ENCODE measurements at places on chromosomes 4 and X.

DNA sequence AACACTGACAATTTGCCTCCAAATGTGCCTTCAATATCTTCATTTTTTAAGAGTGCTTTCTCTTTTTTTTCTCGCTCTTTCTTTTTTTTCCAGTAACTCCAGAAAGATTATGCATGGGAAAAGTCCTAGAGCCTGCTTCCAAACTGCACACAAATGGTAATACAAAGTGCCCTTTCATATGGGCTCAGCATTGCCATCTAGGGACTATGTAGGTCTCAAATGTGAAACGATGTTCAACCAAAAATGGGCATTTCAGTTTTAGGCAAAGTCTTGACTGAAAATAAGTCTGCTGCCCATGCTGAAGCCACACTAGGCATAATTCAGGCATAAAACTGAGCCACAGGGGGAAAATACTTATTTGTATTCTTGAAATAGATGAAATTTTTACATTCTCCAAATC, 65.6 kb downstream of the SYNPO2 start:
- no peak for DNase-seq

DNA sequence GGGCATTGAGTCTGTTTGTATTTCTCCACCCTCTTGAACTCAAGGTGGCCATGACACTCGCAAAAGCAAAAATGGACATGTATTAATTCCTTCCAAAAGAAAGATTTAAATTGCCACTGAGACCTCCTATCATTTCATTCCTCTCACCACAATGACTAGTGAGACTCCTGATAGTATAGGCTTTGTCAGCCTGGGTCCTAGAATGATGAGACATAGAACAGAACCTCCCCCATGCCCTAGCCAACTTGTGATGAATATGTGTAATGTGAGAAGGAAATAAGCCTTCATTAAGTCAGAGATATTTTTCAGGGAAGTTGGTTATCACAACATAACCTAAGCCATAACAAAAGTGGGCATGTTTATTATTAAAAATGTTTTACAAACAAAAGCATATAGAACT, 62.5 kb downstream of the ASB9 start:
- DNase-seq, result no peak

- no peak for DNase-seq
Measured at GRCh38 chr4:152106781-152107321, 346.0 kb upstream of the GATB start.

DNA sequence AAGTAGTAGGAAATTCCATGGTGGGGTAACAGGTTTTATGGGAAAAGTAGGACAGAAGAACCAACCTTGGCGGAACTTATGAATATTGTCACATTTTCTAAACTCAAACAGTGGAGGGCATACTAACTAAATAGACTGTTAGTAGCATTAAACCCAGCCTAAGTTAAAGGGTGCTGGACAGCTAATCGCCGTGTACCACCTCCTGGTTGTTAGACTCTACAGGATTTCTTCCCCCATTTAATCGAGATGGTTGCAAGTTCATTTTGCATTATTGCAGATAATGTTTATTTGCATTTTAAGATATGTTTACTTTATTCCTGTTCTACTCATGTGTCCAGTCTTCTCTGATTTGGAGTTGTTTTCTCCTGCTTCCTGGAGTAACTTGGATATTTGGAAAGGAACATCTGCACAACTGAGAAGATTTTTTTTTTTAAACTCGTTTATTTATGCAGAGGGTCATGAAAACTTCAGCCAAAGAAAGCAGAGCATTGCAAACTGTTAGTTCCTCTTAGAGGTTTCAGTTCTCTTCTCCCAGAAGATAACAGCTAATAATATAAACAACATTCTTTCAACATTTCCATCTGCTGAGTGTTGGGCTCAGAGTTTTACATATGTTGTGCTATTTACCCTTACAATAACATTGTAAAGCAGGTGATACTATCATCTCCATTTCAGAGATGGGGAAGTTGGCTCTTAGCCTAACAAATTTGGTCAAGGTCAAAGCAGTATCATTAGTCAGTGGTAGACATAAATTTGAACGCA, 51.5 kb upstream of the TBC1D9 start:
- DNase-seq, result no peak

DNA sequence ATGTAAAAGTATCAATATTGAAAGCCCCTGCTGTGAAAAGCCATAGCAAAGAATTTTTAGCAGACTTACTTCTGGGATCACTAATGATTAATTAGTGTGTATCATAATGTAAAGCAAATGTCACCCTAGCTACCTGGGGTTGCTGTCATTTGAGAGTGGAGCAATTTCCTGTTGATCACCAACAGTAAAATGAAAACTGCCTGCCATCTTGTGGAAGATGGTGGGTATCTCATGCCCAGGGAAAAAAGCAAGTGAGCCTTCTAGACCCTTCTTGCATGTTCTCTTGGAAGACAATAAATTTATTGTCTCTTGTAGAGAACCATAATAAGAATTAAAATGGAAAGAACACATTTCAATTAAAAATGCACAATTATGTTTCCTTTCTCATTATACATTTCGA, 360.2 kb downstream of the ZIC3 start:
- no peak for DNase-seq

DNA sequence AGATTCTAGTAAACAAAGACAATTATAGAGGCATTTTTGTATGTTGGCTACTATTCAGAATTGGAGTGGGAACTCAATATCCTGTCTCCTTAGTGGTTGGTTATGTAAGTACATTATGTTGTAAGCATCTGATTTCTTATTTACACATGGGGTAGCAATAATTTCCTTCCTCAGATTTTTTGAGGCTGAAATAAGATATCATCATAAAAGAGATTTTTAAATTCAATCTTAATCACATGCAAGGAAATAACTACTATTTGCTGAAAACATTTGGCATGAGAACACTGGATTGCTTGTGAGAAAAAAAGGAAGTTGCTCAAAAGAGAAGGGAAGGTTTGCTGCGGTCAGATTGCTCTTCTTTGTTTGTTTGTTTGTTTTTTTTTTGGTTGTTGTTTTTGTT, 437.7 kb upstream of the HS3ST1 start:
- no peak for DNase-seq

GRCh38 chrX:80576806-80577533, 156.7 kb downstream of the TENT5D start:
- DNase-seq, result no peak

DNA sequence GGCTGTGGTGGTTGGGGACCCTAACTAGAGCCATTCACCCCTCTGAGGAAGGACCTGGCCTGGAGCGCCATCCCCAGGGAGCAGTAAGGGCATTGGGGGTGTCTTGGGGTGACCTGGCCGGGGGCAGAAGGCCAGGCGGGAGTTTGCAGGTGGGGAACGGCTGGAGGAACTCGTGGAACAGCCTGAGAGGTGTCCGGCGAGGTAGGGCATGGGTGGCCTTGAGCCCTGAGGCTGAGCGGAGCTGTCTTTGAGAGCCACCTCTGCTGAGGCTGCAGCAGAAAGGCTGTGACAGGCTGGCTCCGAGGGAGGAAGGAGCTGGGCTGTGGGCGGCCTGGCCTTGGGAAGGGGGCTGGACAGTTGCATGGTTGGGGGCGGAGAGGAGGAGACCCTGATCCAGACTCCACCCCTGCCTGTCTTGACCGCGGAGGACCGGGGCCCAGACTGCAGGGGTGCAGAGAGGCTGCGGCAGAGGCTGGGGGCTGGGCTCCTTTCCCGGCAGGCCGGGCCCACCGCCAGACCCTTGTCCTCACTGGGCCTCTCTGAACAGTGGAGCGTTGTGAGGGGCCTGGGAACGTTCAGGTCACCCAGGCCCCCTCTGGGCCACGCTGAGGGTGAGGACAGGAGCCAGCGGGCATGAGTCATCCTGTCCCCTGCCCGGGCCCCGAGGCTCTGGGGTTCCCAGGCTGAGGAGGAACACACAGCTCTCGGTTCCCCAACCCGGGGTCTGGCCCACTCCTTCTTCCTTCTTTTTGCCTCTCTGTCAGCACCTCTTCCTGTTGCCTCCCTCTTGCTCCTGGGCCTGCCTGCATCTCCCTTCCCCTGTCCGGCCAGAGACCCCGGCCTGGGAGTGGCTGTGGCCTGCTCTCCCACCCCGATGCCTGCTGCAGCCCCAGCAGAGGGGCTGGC, 8.1 kb downstream of the SH3BP2 start:
- no peak for DNase-seq

DNA sequence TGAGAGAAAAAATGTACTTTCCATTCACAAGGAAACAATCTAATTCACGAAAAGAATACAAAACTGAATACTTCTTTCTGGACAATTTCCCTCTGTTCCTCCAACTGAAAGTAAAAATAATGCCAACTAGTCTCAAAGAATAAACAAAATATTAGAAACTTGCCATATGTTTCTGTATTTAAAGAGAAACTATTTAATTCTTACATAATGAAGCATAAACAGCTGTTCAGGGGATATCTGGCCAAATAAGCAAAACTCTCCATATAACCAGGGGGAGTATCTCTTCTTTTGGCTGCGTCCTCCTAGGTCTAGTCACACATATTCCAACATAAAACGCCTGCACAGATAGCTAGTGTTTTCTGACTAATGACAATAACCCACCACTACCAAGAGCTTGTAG, 805 bp downstream of the GATB start:
- DNase-seq, result no peak

GRCh38 chrX:25005382-25006185, 10.2 kb downstream of the ARX start:
- DNase-seq, result no peak

DNA sequence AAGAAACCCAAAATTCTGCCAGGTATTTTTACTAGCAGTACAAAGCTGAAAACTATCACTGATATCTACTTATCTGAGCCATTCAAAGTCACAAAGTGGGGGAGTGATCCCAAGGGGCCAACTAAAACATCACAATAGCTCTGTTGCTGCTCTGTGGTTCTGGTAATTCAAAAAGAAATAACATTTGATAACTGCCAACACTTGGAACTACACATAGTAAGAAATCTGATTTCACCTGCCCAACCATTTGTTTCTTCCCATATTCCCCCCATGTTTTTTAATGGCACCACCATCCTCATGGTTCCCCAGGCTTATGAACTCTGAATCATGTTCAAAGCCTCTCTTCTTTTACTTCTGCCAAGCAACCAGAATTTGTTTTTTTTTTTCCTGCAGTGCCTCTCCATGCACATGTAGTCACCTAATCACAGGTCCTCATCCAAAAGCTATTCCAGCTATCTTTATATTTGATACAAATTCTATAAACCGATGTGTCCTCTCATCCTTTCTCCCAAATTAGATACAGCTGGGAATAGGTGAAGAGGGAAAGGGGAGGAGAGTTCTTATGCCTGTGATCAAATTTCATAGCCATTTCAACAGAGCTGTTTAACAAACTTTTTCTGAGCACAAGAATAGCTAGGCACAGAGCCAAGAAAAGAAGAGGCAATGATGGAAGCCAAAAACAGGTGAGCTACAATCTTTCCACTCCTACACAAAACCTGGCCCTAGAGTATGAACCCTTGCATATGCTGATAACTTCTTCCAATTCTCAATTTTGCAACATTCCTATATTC, 7.7 kb downstream of the AMMECR1 start:
- DNase-seq, result no peak

- DNase-seq, result no peak
Measured at GRCh38 chr4:139816856-139817255, 151.2 kb downstream of the MGST2 start.

DNA sequence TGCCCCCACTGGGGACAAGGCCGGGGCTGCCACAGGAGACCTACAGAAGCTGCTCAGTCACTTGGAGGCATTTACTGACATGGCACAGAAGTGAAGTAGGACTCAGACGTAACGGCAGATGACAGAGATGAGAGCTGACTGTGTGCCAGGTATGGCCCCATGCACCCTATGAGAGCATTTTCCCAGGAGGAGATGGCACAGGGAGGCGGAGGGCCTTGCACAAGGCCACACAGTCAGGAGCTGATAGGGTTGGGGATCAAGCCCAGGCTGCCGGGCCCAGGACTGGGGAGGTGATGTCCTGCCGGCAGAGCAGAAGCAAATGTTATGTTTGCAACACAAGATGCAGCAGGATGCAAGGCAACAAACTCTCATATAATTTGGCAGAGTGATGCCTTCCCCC, 34.1 kb downstream of the NAT8L start:
- no peak for DNase-seq

DNA sequence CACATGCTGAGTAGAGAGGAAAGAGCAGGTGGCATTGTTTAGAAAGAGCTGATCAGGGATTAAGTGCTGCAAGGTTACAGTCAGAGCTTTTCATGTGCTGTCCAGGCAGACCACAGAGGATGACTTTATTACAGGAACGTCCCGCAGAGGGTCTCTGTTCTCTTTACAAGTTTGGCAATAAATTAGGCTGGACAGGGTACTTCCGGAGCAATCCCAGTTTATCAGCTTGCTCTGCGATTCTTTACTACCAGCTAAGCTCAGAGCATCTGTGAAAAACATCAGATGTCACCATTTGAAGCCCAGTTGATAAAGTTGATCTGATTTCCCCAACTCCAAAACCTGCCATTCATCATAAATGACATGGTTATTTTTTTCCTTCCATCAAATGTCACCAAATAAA, 633.1 kb downstream of the NLGN4X start:
- DNase-seq, result no peak

GRCh38 chrX:65596270-65597034, 61.9 kb upstream of the LAS1L start:
- no peak for DNase-seq

- DNase-seq, result no peak
Measured at GRCh38 chrX:105210258-105210657, 10.2 kb downstream of the TEX13A start.

DNA sequence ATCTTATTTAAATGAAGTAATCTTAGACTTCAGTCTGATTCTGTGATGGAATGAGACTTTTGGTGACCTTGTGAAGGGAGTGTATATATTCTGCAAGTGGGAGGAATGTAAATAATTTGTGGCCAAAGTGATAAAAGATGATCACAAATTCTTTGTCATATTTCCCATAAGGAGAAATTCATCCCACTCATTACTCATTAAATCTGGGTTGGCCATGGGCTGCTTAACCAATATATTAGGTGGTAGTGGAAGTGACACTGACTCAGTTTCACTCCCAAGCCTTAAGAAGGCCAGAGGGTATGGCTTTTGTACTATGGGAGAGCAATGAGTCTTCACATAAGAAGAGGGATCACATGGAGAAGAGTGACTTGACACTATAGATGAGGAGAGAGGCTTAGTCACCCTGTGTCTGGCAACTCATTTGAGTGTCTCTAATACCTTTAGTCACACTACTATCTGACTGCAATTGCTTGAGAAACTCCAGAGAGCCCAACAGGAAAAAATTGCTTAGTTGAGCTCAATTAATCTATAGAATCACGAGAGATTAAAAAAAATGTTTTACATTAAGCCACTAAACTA, 408.2 kb upstream of the PITX2 start:
- DNase-seq, result peak; percentile 26

GRCh38 chr4:158130204-158130603, 42.6 kb downstream of the GASK1B start:
- DNase-seq, result no peak

DNA sequence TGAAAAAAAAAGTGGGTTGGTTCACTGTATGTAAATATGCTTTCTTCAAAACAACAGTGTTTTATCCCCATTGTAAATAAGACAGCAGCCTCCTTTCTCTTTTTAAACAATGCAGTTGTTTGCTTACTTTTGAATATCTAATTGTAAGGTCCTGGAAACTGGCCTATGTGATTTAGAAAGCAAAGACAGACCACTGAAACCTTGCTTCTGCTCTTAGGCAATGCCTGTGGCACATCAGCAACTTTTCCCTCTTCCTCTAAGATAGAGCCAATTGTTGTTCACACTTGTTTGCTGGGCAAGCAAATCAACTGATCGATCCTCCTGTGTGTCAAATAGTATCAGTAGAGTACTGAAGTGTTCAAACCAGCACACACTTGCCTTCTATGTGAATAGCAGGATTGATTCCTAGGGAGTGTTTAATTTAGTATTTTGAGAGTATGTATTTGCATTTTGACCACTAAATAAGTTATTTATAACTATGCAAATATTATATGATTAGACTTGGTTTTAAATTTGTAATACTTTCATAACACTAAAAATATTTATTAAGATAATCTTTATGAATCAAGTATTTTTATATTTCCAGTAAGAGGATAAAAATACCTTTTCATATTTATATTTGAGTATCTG, 55.4 kb upstream of the GRPR start:
- no peak for DNase-seq
